ENCODE measurements at places on chromosomes 5 and 9.

DNA sequence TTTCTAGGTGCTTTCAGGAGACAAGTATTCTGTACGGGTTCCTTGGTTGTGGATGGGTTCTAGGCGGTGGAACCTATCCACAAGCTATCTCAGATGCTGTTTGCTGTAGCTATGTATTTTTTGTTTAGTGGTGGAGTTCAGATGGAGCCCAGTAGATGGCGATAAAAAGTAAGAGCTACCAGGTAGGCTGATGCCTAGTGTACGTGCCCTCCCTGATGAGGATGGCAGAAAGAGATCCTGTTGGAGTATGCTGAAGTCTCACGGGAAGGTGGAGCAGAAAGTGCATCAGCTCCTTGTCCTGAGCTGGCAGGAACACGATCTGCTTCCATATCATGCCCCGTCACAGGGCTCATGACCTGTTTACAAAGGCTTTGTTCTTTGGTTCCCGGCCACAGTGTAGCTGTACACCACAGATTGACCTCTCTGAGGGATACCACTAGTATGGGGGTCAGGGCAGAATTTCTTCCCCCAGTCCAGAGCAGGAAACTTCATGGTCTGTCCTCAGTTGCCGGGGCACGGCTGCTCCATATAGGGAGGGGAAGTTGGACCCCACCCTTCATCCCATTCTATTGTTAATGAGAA, 12.6 kb upstream of the UGT3A2 start:
- DNase-seq, result peak; percentile 40

DNA sequence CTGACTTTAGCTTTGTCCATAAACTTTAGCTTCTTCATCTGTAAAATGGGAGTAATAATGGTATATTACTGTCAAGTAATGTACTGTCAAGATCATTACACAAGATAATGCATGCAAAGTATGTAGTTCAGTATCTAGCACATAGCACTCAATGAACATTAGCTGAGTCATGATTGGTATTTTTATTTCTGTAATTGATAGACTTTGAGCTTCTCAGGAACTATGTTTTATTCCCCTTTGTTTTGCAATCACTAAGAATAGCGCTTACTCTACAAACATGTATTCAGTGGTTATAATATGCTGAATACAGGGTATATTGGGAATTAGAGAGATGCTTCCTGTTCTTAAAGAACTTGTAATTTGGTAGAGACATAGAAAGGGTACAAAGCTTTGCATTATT, 142.3 kb upstream of the KLF9 start:
- peak; percentile 43 for DNase-seq

- DNase-seq, result no peak
These were observed 365.6 kb downstream of the CDK5RAP2 start for GRCh38 chr9:120214332-120214731.

DNA sequence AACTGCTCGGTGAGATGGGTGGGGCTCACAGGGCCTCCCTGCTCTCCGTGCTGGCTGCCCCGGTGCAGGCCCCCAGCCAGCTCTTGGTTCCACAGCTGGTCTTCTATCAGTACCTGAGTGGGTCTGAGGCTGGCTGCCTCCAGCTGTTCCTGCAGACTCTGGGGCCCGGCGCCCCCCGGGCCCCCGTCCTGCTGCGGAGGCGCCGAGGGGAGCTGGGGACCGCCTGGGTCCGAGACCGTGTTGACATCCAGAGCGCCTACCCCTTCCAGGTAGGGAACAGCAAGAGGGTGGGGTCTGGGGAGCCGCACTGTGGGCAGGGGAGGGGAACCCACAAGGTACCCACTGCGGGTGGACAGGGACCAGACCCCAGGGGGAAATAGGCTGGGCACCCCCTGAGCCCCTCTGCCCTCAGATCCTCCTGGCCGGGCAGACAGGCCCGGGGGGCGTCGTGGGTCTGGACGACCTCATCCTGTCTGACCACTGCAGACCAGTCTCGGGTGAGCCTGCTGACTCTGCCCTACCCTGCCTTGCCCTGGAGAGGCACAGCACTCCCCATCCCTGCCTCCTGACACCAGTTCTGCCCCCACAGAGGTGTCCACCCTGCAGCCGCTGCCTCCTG, 2.8 kb downstream of the MAMDC4 start:
- no peak for DNase-seq

DNA sequence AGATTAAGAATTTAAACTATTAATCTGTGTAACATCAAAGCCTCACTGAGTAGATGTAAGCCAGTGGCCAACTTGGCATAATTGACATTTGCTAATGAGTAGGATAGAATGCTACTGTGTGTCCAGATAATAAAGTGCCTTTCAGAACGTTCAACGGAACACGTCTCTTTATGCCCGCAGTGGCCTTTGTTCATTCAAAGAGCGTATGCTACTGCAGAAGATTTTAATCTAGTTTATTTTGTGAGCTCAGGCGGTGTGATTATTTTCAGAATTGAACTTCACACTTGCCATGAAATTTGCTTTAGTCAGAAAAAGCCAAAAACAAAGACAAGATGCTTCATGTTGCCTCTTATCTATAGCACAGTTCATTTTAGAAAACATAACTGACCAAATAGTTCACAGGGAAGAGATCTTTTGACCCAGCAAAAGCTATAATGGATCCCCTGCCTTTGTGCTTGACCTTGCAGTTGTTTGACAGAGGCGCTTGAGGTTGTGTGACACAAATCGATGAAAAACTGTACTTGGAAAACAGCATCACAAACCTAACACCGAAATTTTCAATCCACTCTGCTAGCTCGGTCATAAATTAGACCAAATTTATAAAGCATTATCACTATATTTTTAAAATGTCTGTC, 530.9 kb upstream of the TYRP1 start:
- DNase-seq, result no peak

GRCh38 chr9:109253637-109254284, 67.1 kb downstream of the EPB41L4B start:
- DNase-seq, result peak; percentile 67

Data from fibroblast of skin of right biceps (primary cell).